ENCODE measurements at places on chromosomes 4 and X.

GRCh38 chr4:138034871-138035270 is 207.3 kb downstream of the SLC7A11 start:
- no peak for ATAC-seq

DNA sequence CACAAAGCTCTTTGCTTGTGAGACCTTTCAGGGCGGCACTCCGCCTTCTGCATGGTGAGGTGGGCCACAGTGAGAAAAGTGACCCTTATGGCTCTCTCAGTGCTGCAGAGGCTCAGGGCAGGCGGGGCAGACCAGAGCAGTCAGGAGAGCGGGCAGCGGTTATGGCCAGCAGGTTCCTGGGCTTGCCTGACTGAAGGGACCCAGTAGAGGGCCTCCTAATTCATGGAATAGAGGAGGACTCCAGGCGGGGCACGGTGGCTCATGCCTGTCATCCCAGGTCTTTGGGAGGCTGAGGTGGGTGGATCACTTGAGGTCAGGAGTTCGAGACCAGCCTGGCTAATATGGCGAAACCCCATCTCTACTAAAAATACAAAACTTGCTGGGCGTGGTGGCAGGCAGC is 91.4 kb downstream of the CLNK start:
- no peak for ATAC-seq

- no peak for ATAC-seq
These were observed 287.6 kb upstream of the TAPT1 start for GRCh38 chr4:16513876-16514275.

GRCh38 chr4:129970801-129971200 is 874.8 kb downstream of the C4orf33 start:
- no peak for ATAC-seq

DNA sequence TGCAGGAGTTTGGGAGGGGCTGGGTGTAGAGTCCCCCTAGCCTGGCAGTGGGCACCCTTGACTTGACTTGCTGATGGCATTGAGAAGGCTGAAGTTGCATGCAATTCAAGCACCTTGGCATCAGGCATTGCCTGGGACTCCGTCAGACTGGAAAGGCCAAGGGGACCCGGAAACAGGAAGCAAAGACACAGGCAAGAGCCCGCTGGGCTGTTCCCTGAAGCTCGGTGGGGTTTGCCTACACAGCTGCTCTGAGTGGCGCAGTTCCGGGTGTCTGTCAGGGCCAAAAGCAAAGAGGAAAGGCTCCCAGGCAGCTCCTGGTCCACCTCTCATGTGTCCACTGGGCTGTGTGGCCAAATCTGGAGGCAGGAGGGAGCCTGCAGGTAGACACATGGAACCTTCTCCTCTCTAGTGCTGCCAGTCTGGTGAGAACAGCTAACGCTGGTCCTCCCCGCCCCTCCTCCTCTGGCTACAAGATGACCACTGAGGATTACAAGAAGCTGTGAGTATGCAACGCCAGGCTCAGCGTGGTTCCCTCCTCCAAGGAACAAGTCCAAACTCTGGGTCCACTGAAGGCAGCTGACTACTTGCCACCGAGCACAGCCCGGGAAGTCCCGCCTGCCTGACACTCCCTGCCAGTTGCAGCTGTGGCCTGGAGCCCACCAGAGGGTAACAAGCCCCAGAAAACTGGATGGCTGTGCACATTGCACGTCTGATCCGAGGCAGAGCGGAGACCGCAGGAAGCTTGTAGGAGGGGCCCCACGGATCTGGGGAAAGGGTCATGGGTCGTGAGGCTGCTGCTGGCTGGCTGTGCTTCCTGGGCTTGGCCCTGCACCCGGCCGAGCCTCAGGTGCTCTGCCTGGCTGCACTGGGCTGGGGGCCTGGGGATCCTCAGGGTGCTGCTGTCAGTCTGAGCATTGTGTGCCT is 20.1 kb downstream of the ZNF185 start:
- ATAC-seq = no peak

DNA sequence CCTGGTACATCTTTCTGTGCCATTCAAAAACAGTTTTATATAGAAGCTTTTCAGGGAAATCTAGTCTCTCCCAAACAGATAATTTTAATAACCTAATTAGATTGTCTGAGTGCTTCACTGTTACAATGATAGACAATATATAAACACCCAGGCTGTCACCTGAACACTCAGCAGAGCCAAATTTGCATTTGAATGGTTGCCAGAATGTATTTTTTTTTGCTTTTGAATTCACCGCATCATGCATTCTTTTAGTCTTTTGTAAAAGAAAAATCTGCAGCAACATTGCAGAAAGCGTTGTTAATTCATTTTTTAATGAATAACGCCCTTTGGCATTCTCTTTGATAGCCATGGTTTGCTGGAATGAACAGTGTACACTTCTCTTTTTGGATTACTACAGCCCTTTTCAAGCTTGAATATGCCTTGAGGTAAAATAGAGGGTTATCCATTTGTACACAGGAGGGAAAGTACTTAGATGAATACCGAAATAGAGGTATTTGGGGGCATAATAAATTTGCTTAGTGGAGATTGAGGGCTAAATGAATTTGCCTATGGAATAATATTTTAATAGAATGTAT is 175.0 kb upstream of the EPHA5 start:
- no peak for ATAC-seq

DNA sequence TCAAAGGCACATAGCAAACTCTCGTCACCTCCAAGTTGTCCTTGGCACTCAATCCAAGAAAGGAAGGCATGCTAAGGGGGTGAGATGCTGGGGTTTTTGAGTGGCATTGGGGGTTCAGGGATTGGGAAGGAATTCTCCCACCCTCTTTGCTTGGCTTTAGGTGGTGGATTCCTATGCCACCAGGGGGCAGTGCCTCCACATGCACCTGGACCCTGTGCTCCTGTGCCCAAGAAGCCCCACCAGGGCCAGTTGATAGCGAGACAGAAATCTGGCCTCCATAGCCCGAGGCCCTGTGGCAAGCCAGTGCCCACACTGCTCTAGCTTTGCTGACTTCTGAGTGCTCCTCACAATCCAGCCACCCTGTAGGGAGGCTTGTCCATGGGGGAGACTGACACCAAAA is 2.0 kb upstream of the FATE1 start:
- peak; percentile 80 for ATAC-seq

GRCh38 chrX:46630141-46630540 is 56.6 kb downstream of the CHST7 start:
- peak; percentile 80 for ATAC-seq

DNA sequence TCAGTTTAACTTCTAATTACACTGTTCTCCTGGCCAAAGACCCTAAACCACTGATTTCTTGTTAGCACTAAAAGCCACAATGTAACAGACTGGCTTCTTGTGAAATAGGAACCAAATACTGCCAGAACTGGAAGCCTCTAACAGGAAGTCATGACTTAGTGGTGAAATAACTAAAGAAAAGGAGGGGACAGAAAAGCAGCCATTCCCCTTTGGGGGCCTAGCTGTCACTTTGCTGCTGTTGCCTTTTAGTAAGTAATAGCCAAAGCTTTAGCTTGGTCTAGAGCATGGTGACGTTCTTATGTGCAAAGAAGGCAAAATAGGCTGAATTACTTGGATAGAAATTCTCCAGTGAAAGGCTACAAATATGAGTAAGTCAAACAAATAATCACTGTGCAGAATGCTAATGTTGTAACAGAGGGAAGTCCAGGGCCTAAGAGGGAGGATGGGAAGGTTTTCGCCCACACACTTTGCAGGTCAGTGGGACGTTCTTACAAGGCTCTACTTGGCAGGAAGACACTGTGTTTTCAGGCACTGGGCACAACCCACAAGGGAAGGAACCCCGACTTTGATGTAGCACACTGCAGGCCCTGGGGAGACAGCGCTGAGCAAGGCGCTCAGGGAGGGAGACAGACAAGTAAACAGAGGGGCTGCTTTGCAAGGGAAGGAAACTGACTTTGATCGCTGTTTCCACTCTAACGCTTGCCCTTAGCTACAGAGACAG is 16.7 kb downstream of the GAB3 start:
- ATAC-seq = no peak

GRCh38 chrX:109327251-109327650 is 154.6 kb downstream of the GUCY2F start:
- ATAC-seq = no peak

DNA sequence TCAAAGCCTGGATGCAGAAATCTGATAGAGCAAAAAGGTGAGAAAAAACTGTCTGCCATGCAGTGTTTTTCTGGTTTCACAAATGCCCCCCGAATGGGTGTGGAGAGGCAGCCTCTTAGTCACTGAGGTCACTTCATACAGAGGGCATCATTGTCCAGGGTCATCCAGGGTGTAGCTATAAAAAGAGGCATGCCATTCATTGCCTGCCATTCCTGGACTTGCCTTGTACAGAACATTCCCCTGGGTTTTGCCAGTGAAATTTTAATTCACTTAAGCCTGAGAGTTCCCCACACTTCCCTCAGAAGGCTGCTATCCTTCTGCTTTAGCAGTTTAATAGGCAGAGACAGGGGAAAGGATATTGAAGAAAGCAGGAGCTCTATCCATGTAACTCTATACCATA is 230.3 kb downstream of the UNC5C start:
- peak; percentile 87 for ATAC-seq

DNA sequence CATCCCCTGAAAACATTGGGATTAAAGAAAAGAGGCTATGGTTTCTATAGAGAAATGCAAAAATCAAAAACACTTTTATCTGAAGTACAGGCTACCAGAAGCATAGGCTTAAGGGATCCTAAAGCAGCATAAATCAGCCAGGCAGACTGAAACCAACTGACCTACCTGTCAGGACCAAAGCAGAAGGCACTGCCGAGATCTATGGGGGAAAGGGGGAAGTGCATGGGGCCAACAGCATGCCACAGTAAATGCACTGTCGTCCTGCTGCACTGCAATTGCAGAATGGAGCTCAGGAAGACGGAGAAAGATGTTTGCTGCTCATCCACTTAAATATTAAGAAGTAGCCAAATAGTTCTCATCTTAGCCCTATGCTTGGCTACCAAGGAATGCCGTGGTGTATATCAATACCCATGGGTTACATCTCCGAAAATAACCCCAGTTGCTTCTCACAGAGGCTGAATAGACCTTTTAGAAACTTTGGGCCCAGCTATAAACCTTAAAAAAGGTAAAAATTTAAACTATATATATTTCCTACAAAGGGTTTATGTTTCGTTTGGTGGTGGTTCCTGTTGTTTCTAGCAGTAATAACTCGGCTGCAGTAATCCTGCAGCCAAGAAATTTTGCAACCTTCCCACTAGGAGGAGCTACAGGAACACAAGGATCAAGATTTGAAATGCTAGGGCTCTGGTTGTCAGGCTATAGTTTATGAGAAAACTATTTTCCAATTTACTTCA is 312.2 kb upstream of the DIAPH2 start:
- ATAC-seq = peak; percentile 95

DNA sequence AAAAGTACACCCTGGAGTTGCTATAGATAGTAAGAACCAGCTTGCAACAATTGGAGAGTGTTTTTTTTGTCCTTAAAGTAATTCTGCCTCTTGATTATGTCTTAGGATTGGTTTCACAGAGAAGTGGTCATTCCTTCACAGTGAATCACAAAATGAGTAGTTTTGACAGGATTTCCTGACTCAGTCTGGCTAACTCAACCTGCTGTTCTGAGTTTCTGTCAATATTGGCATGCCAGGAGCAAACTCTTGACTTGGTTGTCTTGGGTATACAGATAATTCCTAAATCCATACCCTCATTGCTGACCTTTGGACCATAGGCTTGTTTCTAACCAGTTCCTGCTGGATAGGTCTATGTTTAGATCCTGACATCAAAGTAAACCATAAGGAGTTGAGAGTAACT is 9.4 kb downstream of the FHIP1A start:
- ATAC-seq = peak; percentile 88

- no peak for ATAC-seq
These were observed 1.3 kb upstream of the ADH7 start for GRCh38 chr4:99436462-99436861.

DNA sequence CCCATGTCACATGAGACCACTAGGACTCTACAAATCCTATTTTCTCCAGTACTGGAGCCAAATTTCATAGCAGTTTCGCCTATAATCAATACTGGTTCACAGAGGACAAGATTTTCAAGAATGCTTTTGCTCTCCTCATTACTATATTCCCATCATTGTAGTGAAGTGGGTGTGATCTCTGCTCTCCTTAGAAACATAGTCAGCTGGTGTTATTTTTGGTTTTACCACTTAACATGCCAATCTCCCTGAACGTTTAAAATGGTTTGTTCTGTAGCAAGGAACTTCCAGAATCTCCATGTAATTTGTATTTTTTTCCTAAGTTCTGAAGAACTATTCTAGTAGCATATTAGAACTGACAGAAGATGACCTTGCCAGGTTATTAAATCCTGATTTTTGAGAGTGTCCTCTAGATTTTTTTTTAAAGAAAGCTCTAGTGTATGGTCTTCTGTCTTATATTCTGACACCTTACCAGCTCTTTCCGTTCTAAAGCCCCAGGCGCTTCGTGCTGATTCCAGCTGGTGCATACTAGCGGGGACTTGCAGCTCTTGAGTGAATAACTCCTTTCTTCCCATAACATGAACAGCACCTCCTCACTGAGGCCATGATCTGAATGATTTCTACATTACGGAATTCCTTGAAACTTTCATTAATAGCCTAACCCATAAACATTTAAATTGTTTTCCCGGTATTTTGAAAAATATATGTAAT is 1372.9 kb downstream of the TECRL start:
- no peak for ATAC-seq

GRCh38 chrX:134210465-134210864 is 26.5 kb upstream of the CCDC160 start:
- ATAC-seq = no peak

DNA sequence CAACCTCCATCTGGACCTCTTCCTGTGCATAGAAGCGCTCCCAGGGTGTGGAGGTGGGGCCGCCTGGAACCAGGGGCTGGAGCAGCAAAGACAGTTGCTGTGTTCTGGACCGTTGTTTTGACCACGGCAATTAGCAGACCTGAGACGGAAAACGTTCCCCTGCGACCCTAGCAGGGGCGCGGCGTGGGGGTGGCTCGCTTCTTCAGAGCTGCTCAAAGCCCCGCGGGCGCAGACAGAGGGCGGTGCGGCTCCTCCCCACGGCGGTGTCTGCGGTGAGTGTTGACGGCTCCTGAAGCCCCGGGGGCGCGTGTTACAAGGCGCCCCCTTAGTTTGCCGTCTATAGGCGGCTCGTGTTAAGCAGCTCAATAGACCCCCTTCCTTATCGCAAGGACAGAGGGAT is 79.2 kb downstream of the TRIML1 start:
- ATAC-seq = no peak

DNA sequence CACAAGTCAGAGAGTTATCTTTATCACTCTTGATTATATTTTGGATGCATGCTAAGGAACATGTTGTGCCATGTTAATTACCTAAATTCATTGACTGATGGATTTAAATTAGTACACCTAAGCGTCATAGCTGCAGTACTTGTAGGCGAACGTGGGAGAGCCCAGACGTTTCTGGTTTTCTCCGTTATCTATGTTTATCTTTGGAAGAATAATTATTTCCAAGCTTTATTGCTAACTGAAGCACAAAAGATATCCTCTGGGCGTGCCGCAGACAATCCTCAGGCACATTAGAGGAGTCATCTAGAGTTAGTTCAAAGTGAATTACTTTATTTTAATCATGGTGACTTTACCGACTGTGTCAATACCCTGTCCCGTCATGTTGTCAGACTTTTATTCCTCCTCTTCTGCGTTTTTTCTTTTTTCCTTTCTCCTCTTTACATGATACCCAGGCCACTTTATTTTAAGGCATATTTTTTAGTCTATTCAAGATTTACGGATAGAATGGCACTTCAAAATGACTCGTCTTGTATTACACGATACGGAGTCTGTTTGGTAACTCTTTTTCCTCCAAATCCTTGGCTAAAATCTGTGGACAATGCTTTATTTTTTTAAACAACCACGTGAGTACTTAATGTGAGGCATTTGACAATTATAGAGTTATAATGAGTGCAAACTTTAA is 632.0 kb upstream of the TENM3 start:
- no peak for ATAC-seq

GRCh38 chr4:33160126-33160525 is 2440.0 kb downstream of the PCDH7 start:
- peak; percentile 92 for ATAC-seq
